Stimulated activated effector memory CD8-positive, alpha-beta T cell treated with anti-CD3 and anti-CD28 coated beads, Interleukin-12 subunit alpha, Interleukin-12 subunit beta, amount 100 ng/mL, for 72 hours (primary cell): ENCODE measurements at places on chromosomes 12 and 14.
A peak's percentile ranks its signal among the peaks of the same experiment; 100 is the strongest.

DNA sequence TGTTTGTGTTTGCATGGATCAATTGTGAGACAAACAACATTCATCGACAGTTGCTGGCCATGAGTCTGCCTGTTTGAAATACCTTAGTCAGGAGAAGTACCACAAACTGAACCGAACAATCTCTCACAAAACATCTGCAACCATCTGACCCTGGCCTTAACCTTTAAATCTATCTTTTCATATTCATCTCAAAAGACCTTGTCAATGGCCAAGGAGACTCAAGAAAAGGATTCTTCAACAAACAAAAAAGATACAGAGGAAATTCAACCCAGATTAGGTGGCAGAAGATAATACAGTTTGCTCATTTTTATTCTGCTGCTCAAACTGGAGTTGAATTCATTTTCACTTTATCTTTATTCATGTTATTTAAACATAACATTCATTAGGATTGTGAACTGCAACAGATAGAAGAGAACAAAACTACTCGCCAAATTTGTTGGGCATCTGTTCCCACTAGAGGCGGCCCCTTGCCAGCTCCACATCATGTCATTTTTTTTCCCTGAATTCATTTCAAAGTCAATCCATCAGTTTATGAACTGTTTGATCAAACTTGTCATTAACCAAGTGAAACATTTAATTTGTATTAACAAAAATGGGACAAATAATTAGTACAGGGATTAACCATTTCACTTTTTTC, 152.3 kb upstream of the OTX2 start:
- no peak for DNase-seq

GRCh38 chr12:4051596-4051995, 178.4 kb upstream of the PARP11 start:
- DNase-seq = no peak

DNA sequence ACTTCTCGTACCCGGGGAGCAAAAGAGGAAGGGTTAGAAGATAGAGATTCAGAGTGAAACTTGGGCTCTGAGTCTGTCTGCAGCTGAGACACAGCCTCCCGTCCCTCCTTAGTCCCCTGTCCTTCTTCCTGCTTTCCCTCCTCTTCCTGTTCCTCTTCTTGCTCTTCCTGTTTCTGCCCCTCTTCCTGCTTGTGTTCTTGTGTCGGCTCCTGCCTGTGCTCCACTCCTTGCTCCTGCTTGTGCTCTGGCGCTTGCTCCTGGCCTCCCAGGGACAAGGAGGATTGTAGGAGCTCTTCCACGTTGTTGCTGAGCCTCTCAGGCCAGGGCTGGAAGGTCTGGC, 3.0 kb downstream of the ACRBP start:
- DNase-seq = no peak

DNA sequence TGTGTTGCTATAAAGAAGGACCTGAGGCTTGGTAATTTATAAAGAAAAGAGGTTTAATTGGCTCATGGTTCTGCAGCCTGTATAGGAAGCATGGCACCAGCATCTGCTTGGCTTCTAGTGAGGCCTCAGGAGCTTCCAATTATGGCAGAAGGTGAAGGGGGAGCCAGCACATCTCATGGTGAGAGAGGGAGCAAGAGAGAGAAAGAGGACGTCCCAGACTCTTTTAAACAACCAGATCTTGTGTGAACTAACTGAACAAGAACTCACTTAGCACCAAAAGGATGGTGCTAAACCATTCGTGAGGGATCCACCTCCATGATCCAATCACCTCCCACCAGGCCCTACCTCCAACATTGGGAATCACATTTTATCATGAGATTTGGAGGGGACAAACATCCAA, 6.1 kb upstream of the SNAPC1 start:
- DNase-seq = no peak

DNA sequence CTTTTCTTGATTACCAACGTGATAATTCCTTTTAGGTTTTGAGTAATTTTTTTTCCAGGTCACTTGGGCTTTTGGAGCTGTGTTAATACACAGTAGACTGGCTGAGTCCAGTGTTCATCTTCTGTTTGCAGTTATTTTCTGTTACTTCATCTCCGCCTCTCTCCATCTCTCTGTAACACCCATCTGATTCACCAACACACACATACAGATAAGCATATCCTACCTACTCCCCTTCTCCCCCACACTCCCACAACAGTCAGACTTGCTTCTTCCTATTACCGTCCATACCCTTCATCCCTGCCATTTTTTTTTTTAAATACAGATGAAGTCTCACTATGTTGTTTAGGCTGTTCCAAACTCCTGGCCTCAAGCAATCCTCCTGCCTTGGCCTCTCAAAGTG, 72.7 kb upstream of the MANSC4 start:
- no peak for DNase-seq

GRCh38 chr12:2588345-2588744, 206.4 kb upstream of the FKBP4 start:
- no peak for DNase-seq

DNA sequence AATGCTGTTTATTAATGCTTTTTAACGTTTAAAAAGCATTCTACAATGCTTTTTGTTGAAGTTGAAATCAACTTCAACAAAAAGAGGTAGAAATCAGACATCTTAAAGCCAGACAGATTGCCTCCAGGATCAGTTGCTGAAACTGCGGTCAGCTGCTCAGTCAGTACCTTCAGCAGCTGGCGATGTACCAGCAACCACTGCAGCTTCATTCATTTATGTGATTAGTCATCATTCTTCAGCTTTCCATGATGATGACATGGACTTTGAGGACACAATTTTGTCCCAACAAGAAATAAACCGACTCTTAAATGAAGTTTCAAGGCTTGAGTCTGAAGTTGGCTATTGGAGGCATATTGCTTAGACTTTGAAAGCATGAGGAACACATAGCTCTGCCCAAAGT, 31.5 kb upstream of the NUAK1 start:
- DNase-seq = no peak

DNA sequence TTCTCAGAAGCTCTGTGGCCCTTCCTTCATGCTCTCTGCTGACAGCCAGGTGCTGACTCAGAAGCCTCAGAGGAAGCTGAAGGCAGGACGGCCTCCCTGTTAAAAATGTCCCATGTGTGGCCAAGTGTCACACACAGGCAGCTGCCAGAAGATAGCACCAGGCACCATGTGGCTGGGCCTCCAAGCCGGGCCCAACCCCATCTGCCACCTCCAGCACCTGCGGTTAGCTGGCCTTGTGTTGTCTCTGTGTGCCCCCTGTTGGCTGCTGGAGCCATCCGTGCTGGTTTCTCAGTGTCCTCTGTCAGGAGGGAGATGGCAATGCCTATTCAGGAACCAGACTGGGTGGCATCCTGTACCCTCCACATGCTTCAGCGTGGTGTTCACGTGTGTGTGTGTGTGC, 63.2 kb downstream of the TSPAN11 start:
- DNase-seq = no peak

DNA sequence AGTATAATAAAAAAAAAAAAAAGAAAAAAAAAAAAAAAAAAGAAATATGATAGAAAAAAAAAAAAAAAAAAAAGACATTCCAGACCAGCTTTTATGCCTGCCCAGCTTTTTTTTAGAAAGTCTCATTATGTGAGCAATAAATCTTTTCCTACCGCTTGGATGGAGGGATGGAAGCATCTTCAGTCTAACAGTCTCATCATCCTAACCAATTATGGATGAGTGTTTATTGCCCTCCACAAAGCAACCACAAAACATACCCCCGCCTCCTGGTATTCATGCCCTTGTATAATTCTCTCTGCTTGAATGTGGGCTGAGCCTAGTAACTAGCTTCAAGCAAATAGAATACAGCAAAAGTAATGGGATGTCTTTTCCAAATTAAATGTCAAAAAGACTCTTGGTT, 33.7 kb upstream of the ADAMTS20 start:
- no peak for DNase-seq

DNA sequence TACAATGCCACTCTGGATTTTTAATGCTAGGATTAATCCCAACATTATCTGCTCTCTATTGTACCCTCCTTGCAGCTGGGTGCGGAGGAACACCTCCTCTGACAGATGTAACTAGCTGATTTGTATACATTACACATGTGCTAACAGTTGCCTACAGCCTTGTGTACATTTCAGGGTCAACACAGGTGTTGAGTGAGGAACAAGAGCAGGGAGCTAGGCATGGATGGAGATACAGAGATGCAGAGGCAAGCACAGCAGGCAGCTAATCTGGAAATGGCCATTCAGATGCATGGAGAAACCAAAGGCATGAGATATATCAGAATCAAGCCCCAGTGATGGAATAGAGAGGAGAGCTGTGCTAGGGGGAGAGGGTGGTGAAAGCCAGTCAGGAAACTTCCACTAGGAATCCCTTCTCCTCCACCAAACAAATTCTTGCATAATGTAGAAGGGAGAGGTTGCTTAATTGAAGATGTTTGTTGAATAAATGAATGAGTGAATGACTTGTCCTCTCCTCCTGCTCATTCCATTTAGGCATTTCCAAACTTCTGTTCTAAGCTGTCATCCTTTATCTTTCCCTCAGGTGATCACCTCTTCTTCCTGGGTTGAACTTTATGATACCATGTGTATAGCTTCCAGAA, 313.2 kb downstream of the ATP23 start:
- DNase-seq = no peak

GRCh38 chr14:94011795-94012194, 14.3 kb upstream of the OTUB2 start:
- DNase-seq = no peak

DNA sequence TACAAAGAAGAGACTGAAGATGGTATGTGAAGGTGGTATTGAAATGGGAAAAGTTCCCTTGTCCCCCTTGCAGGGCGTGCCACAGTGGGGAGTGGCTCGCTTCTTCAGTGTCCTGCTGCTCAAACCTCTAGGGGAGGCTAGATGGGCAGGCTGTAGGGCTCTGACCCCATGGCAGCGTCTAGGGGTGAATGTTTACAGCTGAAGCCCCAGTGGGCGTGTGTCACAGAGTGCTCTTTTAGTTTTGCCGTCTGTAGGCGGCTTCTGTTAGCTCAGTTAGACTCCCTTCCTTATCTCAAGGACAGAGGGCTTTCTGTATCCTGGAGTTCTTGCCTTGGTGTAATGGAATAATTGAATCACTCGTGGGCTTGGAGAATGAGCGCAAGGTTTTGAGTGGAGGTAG, 266.2 kb downstream of the RAD51B start:
- no peak for DNase-seq

- peak; percentile 18 for DNase-seq
Measured at GRCh38 chr12:103930787-103931735, 851 bp downstream of the HSP90B1 start.

GRCh38 chr12:126668961-126669360, 1598.0 kb upstream of the TMEM132C start:
- no peak for DNase-seq

DNA sequence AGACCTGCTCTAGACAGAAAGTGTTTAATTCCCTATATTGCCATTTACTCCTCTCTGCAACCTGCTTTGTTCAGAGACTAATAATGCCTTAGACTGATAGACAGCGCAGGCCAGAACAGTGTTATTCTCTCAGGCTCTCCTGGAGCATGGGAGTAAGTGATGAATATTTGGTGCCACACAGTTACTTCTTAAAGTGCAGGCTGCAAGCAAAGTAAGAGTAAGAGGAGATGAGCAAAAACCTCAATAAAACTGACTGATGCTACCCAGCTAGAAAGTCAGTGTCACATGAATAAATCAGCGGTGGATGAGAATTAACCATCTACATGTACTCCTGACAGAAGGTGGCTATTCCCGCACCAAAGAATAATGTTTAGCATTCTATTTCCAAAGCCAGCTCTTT, 9.9 kb downstream of the TRIM9 start:
- no peak for DNase-seq

DNA sequence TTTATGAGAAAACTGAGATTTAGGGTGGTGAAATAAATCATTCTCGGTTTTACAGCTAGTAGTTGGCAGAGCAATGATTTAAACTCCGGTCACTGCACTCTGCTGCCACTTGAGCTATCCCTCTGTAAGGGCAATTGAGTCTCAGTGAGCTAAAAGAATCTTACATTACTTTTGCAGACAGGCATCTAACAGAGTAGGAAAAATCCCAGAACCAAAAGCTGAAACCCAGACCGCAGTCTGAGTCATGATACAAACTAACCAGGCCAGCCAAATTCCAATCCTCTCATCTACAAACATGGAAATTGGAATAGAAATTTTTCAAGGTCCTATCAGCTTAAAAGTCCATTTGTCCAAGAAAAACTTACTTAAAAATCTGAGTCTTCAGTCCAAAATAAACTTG, 73.7 kb downstream of the ANKS1B start:
- DNase-seq = no peak

DNA sequence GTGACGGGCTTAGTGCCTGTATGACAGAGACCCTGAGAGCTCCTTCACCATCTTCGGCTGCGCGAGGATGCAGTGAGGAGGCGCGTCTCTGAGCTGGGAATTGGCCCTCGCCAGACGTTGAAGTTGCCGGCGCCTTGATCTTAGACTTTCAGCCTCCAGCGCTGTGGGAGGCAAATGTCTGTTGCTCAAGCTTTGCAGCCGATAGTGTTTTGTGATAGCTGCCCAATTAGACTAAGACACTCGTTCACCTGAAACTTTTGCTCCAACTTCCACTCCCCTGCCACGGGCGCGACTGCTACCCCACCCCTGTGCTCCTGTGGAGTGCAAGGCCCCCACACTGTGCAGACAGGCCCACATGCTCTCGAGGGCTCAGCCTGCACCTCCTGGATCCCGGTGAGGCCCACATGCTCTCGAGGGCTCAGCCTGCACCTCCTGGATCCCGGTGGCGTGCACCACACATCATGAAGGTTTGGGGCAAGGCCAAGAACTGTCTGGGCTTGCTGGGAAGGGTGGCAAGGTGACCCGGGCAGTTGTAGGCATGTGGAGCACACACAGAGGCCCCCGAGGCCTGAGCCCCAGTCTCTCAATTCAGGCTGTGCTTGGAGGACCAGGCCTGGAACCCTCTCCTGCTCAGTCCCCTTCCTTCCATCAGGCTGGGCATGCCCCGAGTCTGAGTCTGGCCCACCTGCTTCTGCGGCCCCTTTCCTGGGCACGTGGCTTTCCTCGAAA, 324.6 kb downstream of the TMEM121 start:
- DNase-seq = peak; percentile 29

GRCh38 chr14:102872020-102872419, 50.4 kb upstream of the AMN start:
- no peak for DNase-seq

DNA sequence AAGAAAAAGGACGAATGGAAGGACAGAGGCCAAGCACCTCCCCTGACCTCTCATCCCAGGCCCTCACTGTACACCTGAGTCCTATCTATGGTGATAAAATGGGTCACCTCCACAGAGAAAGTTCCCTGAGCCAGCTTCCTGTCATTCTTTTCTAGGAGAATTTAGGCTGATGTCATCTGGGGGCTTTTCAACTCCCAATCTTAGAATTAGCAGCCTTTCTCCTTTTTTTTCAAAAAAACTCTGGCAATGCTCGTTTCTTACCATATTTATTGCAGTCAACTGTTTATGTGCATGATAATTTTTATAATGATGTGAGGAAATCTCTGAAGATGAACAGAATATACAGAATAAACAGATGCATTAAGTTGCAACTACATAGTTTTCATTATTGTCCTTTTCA, 177.6 kb downstream of the SNAPC1 start:
- no peak for DNase-seq

- DNase-seq = no peak
Measured at GRCh38 chr12:15049461-15050153, 76.8 kb downstream of the PDE6H start.

GRCh38 chr12:56164345-56164729, 6.2 kb downstream of the MYL6 start:
- no peak for DNase-seq

GRCh38 chr12:20044846-20045245, 323.5 kb upstream of the PDE3A start:
- no peak for DNase-seq
